ENCODE measurements at places on chromosomes 5 and 9.

GRCh38 chr5:168960497-168960896 is 340.4 kb downstream of the SLIT3 start:
- no peak for DNase-seq

GRCh38 chr5:157835041-157835440 is 23.9 kb downstream of the CLINT1 start:
- no peak for DNase-seq

GRCh38 chr9:36113999-36114398 is 22.5 kb upstream of the GLIPR2 start:
- no peak for DNase-seq

DNA sequence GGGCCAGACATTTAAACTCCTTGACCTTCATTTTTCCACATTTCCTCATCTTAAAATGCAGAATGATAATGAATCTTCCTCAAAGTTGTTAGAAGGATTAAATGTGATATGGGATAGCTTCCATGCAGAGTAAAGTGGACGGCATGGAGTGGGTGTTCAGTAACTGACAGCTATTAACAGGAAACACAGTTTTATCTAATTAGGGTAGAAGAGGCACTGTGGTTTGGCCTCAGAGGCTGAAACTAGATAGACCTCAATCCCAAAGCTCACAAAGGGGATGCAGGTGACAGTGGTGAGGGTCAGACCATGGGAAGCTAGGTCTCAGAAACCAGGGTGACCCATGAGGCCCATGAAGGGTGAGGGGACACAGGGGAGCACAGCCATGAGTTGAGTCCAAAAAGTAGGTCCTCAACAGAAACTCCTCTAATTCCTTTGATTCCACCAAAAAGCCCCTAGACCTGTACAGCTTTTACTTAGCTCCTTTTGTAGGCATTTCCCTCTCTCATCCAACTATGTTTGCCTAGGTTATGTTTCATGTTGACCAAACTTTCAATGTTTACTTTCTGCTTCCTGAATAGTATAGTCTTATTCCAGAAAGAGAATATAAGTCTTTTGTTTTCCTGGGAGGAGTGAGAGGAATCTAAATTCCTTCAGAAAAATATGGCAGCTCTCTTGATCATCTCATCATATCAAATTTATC is 27.9 kb upstream of the GLDC start:
- no peak for DNase-seq

GRCh38 chr9:22700171-22700570 is 253.5 kb downstream of the DMRTA1 start:
- no peak for DNase-seq
